Stimulated activated CD8-positive, alpha-beta memory T cell treated with anti-CD3 and anti-CD28 coated beads, Interleukin-12 subunit alpha, Interleukin-12 subunit beta, amount 100 ng/mL, for 1 hour (primary cell): ENCODE measurements at places on chromosomes 12 and 14.

DNA sequence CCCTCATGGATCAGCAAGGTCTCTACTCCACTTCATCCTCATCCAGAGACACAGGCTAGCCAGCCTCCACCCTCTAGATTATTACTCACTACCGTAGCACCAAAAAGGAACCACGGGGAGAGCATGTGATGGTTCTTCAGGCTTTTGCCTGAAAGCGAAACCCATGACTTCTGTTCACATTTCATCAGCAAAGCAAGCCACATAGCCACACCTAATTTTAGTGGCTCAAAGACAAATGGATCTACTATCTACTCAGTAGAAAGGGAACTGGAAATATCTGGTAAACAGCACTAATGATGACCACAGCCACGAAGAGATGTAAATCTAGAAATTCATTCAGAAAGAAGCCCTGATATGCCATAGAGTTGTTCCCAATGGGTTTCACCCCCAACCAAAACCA, 51.4 kb downstream of the VCPKMT start:
- no peak for DNase-seq

GRCh38 chr12:125690841-125691240, 625.6 kb downstream of the AACS start:
- DNase-seq = no peak

GRCh38 chr12:57467915-57468314, 8.3 kb downstream of the GLI1 start:
- no peak for DNase-seq

- DNase-seq = no peak
Measured at GRCh38 chr12:18752280-18752920, 14.5 kb downstream of the CAPZA3 start.

DNA sequence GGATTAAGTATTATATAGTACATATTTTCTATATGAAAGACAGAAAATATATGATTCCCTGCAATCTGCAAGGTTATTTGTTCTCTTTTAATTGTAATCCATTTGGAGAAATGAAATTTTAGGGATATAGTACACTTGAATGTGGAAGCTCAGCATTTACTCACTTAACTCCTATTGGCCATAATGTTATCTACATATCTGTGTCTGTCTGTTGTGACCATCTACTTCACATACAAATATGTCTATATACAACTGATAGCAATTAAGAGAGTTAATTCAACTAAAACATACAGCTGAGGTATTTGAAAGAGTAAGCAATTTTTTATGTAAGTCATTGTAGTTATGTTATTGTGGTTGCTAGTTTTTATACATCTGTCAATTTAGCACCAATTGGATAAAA, 12.9 kb downstream of the FOXG1 start:
- DNase-seq = no peak

GRCh38 chr14:102829016-102829548, 51.8 kb downstream of the TRAF3 start:
- no peak for DNase-seq

- DNase-seq = peak; percentile 28
Measured at GRCh38 chr12:45655186-45655585, 74.3 kb upstream of the ARID2 start.

GRCh38 chr12:27907766-27908165, 64.8 kb downstream of the PTHLH start:
- no peak for DNase-seq
